ENCODE measurements at places on chromosomes 6 and 20.
A peak's percentile ranks its signal among the peaks of the same experiment; 100 is the strongest.

- peak; percentile 77 for DNase-seq
These were observed 154.2 kb upstream of the QKI start for GRCh38 chr6:163260111-163260895.

- DNase-seq: peak; percentile 30
These were observed 118.8 kb downstream of the RALGAPA2 start for GRCh38 chr20:20593447-20594170.

GRCh38 chr6:166486536-166486880 is 100.0 kb downstream of the RAMACL start:
- DNase-seq: no peak

GRCh38 chr6:133595111-133595761 is 293.7 kb upstream of the TCF21 start:
- no peak for DNase-seq

DNA sequence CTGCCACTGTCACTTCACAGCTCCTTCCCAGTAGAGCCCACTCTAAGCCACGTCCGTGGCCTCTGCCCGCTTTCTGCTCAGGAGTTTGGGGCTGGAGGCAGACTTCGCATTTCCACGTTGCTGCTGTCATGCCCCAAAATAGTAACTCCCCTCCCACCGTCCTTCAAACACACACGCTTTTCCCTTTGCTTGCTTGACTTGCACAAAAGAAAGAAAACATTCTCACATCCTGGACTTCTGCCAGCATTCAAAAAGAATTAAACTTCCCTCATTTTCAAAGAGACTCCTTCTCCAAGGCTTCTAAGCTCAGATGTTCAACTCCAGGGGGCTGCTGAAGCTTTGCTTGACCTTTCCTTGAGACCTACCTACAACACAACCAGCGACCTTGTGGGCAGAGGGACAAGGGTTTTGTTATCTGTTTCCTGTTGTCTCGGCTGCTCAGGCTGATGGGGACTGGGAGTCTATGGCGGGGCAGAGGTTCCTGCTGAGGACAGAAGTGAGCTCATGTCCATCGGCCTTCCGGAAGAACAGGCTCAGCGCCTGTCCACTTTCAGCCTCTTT is 263.8 kb upstream of the FOXQ1 start:
- no peak for DNase-seq

DNA sequence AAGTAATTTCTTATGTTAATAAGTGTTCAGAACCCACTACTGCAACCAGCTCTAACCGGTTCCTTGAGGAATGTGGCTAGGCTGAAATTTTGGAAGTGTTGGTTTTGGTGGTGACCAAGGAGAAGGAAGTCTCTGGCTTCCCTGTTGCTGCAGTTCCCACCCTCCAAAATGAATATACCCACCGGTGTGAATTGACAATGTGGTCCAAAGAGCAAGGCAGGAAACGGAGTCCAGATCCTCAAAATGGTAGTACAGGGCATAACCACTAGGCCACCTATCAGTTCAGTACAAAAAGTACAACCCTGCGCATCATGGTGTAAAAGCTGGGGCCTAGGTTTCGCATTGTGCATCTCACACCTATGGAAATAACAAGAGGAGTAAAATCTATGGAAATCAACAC is 2.8 kb downstream of the ADNP start:
- no peak for DNase-seq

DNA sequence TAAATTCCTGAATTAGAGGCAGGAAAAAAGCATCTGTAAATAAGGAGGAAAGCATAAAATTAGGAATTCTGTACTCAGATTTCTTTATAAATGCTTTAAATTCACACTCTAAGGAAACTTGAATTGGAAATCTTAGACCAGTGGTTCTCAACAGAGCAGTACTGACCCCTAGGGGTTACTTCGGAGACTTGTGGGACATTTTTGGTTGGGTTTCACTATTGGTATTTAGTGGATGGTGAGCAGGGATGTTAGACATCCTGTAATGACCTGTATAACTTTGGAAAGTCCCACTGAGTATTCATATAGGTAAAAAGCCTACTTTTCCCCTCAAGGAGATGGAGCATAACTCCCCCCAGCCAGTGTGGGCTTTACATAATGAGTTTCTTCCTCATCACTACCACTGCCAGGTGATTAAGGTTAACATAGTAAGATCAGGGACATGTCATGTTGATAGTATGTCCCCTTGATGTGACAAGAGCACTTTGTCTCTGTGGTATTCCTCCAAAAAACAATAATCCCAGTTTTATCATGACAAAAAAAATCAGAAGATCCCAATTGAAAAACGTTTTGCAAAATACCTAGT is 31.0 kb downstream of the GLO1 start:
- DNase-seq: peak; percentile 4

DNA sequence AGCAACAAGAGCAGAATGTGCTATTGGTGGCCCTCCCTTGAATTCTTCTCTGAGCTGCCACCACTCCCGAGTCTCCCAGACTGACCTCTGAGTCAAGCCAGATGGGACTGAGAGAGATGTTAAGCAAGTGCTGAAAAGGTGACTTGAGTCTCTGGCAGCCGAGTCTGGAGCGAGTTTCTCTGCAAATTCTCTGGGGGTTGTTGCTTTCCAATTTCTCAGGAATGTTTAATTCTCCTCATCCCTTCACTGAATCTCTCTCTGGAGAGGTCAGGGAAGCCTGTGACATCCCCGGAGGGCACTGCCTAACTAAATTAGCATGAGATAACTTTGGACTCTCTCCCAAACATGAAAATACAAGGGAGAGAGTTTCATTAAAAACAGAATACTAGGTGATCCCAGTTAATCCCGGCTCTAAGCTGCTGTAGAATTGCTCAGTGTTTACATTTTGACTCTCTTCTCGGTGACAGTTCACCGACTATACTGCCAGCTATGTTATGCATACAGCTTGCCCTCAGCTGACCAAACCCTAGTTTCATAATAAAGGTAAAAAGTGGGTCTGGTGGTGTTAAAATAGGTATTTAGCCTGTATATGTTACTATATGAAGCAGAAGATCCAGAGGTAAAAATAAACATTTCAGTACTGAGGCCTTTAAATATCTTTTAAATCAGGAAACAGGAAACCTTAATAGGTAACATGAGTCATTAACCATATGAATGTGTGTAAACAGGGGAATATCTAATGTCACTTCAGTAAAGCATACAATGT is 157.9 kb downstream of the FOXC1 start:
- DNase-seq: no peak

DNA sequence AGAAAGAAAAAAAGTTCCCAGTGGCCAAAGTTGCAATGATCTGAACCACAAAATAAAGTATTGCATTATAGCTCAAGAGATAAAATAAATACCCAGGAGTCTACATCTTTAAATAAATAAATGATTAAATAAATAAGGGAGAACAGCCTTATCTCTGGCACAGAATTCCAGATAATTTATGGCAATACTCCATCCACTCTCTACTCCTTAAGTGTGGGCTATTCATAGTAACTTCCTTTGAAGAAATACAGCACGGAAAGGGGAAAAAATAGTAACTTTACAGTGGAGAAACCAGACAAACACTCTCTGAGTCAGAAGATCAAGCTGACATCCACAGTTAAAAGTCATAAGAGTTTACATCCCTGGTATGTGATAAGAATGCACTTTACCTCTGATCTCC is 11.6 kb downstream of the AURKA start:
- no peak for DNase-seq

GRCh38 chr6:12507636-12508035 is 208.9 kb upstream of the PHACTR1 start:
- no peak for DNase-seq

DNA sequence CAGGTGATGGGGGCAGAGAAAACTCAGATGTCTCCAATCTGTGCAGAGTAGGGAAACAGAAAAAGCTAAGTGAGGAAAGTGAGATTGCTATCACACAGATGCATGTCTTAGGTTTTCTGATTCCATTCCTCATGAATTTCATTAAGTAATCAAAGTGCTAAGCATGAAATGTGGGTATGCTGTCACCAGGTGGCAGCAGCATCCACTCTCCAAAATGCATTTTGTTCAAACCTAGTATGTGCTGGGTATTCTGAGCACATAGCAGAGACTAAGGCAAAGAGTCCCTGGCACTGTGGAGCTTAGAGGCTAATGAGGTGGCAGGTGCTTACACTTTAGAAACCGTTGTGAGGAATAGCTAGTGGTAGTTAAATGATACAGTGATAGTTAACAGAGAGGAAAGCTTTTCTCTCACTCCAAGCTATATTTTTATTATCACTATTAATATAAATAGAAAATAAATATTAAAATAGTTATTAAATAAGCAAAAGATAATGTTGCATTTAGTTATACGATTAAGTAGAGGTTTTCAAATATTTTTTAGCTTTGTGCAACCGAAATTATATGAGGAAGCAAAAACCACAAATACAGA is 179.5 kb downstream of the CDH26 start:
- DNase-seq: no peak

GRCh38 chr6:96836631-96837080 is 621 bp downstream of the GPR63 start:
- no peak for DNase-seq

DNA sequence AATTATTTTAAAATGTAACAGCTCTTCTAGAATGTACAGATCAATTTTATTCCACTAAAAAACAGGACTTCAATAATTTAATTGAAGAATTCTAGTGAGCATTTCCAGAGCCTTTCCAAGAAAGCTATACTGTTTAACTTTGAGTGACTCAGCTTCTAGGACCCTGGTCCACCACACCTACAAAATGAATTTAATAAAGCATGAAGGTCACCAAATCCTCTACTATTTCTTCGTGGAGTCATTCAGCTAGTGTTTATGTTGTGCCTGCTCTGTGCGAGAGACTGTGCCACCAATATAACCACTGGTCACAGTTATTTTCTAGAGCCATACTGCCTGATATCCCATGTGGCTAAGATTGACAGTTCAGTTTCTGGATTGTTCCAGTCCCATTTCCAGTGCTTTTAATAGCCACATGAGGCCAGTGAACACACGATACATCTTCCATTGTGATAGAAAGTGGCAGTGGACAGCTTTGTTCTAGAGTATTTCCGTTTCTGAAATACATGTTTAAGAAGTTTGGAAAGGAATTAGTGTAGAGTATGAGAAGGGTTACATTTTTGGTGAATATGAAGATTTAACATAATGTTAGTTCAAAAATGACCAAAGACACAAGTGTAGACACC is 160.7 kb downstream of the MTHFD1L start:
- no peak for DNase-seq

DNA sequence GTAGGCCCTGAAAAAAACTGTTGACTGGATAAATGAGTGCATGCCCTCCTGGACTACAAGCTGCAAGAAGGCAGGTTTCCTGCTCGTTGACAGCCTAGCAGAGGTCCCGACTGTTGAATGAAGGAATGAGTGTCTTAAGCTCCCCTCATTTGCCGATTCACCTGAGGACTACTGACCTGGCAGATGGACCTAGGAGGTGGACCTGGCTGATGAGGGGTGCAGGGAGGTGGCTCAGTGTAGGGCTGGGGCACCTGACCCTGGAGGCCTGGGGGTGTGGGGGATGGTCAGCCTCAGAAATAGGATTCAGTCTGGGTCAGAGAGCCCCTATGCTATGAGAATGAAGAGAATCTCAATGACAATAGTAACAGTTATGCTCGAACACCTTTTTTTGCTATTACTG is 11.6 kb upstream of the TFAP2C start:
- DNase-seq: no peak

DNA sequence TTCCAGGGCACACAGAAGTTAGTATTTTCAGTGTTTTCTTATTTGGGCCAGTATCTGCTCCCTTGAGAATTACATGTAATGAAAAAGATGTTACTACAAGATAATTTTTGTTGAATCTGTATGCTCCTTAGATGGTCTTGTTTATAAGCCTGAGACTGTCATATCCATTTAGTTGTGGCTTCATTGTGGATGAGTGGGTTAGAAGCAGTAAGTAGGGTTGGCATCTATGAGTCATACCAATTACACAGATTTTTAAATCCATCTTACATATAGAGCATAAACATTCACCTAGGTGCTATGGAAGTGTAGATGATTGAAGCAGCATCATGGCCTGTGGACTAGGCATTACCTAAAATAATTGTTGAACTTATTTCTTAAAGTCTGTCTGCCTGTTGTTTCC is 13.5 kb upstream of the BAG2 start:
- DNase-seq: no peak

Data from substantia nigra (tissue), 51 donors.